ENCODE measurements at places on chromosomes 1 and 21.
A peak's percentile ranks its signal among the peaks of the same experiment; 100 is the strongest.

DNA sequence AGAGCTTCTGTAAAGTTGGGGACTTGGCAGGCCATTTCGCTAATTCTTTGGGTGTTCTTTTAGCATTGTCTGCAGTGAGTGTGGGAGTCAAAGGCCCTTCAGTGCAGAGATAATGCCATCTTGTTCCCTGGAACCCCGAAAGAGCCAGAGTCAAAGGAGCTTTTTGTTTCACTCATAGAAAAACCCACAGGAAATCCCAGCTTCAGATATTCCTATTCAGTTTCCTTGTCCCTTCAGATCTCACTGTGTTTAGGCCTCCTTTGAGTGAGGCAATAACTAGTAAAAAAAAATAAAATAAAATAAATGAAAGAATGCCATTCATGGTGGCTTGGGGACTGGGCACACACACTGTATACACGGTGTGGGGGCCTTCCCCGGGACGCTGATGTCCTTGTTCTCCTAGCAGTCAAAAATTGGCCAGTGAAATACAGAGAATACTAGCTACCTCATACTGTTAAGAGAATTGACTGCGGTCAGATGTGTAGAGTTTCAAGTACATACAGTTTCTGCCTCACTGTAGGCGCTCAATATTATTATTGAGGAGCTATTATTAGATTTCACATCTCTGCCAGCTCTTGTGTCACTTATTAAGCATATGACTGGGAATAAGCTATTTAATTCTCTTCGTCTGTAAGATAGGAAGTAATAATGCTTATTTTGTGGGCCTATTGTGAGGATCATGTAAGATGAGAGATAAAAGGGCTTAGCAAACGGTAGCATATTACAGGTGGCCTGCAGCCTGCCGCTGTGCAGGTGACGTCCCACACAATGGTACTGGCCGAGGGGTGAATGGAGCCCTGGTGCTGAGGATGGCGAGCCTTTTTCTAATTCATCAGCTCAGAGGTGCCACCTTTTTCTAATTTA is 16.7 kb downstream of the DISC1 start:
- no peak for DNase-seq

- DNase-seq: no peak
These were observed 12.0 kb upstream of the PRELP start for GRCh38 chr1:203463469-203464062.

- DNase-seq: no peak
These were observed 34.5 kb downstream of the KLHDC7A start for GRCh38 chr1:18515120-18515667.

DNA sequence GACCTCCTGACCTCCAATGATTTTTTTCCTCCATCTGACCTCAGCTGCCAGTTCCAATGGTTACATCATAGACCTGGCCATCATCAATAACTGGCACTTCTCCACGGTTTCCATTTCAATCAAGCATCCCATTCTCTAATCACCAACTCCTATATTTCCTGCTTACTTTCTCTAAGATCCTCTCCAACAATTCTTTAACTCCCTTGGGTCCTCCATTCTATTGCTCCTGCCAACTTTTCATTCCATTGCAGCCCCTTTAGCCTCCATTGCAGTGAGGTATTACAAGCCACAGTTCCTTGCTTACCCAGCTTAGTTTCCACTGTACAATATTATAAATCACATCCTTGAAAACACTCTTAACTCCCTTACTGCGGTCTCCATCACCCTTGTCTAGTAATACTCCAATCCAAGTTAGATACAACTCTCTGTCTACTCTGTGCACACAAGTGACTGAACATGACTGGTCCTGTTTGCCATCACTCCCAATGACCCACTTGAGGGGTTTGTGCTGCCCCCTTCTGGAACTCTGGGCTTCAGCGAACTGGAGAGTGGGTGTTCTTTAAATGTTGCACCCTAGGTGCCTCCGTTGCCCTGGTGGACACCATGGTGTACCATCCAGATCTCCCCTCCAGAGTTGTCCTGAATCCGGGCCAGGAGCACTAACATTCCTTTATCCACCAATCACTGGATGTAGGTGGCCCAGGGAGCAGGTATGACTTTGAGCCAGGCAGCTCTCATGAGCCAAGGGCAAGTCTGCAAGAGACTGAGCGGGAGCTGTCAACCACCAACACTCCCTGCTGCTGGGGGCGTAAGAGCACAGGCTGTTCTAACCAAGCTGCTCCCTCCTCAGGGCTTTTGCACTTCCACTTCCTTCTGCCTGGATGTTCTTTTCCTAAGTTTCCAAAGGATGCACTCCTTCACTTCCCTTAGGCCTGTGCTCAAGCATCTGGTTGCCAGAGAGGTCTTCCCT is 3.7 kb upstream of the FNDC7 start:
- DNase-seq: peak; percentile 58

DNA sequence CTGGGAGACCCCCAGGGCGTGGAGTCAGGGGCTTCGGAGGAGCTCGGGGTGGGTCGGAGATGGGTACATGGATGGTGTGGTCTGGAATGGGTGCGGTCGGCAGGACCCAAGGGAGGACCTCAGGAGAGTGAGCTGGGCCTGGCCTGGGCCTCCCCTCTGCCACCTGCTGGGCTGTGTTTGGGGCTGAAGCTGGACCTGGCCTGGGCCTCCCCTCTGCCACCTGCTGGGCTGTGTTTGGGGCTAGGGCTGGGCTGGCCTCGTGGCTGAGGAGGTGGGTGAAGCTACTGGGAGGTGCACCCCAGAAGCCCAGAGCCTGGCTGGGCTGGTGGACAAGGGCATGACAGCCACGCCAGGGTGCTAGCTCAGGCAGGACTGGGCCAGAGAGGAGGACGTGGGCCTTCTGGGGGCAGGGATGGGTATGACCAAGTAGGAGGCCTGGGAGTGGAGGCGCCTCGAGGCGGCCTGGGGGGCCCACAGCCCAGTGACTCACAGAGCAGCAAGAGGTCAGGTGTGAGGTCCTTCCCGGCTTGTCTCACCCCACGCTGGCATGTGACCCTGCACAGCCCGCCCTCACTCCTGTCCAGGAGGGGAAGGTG is 14.5 kb downstream of the SAMD11 start:
- DNase-seq: no peak

DNA sequence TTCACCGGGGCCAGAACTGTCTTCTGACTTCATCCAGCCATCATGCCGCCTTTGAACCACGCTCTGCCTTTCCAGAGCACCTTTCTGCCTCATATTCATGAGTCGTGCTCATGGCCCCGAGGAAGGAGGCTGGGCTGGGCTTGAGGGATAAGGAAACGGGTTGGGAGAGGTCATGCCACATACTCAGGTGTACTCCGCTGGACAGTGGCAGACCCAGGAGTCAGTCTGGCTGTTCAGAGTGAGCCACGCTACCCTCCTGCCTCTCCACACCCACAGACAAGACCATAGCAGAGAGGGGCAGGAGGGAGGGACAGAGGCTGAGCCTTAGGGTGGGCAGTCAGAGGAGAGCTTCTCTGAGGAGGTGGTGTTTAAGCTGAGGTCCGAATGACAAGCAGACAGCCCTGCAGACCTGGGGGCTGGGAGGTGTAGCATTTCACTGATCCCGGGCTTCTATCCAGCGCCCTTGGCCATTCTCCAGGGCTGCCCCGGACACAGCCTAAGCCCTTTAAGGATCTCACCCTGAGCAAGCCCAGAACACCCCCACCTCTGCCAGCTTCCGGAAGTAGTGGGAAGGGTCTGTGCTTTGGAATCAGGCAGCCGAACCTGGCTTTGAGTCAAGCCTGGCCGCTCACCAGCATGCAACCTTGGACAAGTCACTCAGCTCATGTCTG is 102.3 kb downstream of the LACTBL1 start:
- no peak for DNase-seq

Measured in stimulated activated naive CD4-positive, alpha-beta T cell (primary cell).